ENCODE measurements at places on chromosomes 4 and X.

DNA sequence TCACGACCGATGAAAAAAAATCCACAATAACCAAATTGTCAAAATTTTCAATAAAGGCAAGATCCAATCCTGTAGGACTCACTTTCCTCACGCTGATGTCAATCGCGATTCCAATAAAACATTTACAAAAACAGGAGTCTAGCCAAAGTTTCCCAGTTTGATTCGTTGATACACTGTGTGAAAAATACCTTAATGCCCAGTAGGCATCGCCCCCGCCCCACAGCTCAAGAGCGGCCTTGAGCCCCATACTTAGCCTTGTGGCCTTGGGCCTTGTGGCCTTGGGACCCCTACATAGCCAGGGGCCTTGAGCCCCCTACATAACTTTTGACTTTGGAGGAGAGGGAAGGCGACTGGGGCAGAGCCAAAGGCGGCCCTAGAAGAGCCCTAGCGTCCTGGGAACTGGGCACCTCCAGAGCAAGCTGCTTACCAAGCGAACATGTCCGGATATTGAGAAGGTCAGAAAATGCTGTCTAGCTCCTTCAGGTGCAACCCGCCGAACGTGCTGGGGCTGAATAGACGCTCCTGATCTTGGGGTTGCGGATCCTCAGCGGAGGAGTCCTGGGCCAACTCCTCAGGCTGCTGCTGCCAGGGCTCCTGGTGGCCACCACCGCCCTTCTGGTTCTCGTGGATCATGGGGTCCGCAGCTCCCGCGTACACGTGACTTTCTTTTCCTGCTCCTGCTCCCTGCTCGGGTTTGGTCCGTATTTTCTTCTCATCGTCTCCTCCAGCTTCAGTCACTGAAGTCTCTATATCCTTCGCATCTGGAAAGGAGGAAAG lies 62.9 kb downstream of the RHOXF2B start:
- DNase-seq: no peak

DNA sequence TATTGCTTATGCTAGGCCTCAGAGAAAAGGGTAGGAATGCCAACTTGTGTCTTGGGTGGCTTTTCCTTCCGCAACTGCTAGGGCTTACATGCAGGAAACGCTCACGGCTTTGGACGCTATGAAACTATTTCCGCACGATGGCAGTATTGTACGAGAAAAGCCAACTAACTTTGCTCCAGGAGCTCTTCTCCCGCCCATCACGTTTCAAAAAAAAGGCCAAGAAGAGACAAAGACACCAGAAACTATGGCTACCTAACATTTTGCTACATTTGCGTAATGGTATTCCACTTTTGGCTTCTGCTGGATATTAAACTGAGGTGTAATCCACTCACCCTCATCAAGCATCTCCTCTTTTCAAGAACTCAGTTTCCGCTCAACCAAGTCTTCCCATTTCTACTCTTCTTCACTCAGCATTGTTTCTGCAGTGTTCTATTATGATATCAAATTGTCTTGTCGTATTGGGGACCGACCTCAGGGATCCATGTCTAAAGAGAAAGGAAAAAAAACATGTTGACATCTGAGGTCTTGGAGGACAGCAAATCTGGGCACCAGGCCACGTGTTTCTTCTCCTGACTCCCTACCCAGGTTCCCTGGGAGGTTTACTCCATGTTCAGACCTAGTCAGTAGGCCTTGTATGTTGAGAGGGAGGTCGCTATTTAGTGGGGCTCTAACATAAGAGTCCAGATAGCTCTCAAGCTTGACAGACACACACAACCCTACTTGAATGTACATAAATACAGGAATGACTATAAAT lies 239.4 kb upstream of the STK26 start:
- DNase-seq: no peak

DNA sequence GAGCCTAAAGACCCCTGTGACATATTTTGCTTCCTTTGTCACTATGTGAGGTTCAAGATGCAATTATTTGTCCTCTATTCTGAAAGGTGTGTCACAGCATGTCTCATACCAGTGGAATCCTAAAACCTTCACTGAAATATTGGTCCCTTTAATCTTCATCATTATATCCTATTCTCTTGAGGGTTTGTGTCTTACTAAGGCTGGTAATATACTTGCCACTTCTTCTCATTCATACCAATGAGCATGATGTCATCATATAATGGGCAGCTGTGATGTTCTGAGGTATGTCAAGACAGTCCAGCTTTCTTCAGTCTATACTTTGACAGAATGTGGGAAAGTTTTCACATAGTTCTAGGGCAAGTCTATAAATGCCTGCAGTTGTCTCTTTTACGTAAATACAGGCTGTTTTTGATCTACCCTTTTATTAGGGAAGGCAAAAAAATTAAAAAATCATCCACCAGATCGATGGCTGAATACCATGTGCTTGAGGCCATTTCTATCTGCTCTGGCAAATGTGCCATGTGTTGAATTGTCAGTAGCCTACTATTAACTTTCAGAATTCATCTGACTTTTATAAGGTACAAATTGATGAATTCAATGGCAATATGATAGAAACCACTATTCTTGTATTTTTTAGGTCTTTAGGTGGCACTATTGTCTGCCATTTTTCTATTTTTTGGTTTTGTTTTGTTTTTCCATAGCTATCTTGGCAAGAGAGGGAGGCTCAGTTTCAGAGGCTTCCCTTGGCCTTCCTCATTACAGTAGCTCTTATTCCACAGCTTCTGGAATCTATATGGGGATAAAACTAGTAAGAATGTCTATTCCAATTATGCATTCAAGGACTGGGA lies 209.0 kb downstream of the PPARGC1A start:
- no peak for DNase-seq

DNA sequence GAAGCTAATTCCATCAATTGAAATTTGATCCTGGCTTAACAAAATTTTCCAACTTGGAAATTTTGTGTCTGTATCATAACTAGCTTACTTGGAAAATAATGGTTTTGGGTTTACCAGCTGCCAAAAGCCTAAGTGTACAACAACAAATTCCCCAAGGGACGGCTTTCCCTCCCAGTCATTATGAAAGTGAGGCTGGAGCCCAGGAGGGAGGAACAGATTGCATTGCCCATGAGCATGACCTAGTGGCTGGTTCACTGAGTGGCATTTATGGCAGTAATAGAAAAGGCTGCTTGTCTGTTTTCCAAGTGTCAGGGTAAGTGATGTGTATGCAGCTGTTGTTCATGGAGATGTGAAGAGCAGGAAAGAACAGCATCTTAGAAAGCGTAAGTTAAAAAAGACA lies 70.8 kb upstream of the HHIP start:
- no peak for DNase-seq

DNA sequence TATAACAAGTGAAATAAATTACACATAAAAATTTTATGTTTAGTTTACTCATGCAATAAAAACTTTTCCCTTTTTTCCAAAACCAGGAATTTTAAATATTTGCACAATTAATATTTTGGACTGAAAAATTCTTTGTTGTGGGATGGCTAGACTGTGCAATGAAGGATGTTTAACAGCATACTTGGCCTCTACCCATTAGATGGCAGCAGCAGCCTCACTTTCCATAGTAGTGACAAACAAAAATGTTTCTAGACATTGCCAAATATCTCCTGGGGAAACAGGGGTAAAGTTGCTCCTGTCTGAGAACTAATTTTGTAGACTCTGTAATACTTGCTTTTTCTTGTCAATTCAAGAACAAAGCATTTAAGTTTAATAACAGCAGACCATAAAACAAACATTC lies 49.8 kb downstream of the SCLT1 start:
- DNase-seq: no peak

GRCh38 chrX:141669689-141670088 lies 28.9 kb downstream of the SPANXD start:
- no peak for DNase-seq

DNA sequence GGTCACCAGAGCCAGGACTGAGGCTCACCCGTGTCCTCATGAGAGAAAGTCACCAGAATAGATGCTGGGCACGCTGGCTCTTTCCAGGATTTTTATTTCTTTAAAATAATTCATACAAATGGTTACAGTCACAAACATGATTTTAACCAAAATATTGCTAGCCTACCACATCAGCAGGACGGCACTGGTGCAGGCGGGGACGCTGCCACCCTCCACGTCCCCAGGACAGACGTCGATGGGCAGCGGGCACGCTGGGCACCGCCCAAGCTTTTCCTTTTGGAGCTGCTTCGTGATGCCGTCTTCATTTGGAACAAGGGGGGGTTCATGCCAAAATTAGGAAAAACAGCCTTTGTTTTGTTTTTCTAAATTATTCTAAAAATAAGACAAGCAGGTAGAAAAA lies 37.6 kb downstream of the CTBP1 start:
- DNase-seq: no peak

DNA sequence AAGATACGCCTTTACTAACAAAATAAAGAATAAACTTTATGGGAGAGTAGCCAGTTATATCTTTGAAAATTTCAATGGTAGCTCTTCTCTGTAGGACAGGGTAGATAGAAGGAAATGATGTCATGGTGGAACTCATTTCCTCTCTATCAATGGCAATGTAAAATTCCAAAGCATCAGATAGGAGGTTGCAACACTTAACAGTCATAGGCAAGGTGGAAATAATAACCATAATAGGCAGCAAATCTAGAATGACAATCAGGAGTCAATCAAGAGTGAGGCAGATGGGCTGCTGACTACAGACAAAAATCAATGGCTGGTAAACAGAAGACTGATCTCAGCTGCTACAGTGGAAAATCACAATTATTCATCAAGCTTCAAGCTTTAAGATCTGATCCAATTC lies 53.9 kb upstream of the TET2 start:
- no peak for DNase-seq

GRCh38 chrX:29496636-29497180 lies 718.7 kb upstream of the MAGEB2 start:
- DNase-seq: no peak

GRCh38 chr4:167555338-167556022 lies 321.2 kb upstream of the SPOCK3 start:
- no peak for DNase-seq

GRCh38 chr4:13922459-13922858 lies 294.9 kb upstream of the BOD1L1 start:
- no peak for DNase-seq

DNA sequence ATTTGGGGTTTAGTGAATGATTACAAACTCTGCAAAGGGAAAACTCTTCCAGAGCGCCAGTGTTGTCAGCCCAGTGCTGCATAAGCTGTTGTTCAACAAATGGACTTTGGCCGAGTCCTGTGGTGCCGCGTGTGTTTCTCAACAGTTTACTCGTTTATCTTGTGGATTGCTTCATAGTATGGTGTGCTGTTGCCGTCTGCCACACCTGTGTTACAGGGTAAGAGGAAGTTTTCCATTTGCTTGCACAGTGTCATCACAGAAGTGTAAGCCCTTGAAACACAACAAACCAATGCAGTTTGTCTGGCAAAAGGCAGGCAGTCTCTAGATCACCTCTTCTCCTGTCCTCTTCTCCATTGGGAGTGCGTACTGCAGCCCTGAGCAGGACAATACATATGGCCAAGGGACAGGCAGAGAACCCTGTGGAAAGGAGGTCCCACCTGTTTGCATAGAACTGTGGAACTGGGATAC lies 66.3 kb downstream of the DCUN1D4 start:
- DNase-seq: no peak

GRCh38 chr4:4671774-4672349 lies 130.0 kb upstream of the STX18 start:
- no peak for DNase-seq

DNA sequence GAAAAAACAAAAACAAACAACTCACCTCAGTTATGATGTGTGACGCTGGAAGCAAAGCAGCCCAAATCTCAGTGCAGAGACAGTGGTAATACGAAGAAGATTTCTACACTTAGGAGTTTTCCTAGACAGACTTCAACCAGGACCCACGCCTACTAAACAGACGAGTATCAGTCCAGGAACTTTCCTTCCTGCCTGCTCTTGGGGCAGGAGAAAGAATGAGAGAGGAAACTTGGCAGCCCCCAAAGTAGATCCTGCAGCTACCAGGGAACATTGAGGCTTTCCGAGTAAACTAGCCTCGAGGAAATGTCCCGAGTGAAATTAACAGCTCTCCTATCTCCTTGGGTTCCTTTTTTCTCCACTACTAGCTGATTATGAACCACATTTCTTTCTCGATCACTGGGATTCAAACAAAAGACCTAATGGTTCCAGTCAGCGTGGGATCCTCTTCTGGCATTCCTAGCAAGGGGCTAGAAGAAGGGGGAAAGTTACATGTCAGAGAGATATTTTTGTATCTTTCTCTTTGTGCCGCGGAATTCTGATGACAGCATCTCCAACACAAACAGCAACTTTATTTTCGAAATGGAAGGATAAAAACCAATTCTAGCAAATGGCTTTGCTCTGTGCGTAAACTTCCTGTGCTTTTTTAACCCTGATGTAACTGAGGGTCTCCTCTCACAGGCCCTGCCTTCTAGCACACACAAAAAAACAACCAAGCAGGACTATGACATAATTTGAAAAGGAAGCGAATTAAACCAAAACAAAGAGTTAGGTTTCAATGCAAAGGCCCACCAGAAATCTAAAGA lies 53.2 kb downstream of the PPM1K start:
- DNase-seq: no peak

DNA sequence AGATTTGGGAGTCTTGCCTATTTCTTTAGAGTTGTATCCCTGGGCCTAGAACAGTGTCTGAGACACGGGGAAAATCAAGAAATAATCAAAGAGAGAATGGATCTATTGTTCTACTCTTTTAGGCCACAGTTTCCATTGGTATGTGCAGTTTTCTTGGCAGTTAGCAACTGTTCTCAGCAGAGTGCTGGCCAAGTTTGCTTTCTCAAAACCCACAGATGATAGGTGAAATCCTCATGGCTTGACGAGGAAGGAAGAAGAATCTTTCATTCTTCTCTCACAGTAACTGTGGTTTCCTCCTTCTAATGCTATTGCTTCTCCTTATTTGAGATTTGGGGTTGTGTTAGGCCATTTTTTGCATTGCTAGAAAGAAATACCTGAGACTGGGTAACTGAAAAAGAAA lies 42.2 kb downstream of the AGA start:
- DNase-seq: no peak

DNA sequence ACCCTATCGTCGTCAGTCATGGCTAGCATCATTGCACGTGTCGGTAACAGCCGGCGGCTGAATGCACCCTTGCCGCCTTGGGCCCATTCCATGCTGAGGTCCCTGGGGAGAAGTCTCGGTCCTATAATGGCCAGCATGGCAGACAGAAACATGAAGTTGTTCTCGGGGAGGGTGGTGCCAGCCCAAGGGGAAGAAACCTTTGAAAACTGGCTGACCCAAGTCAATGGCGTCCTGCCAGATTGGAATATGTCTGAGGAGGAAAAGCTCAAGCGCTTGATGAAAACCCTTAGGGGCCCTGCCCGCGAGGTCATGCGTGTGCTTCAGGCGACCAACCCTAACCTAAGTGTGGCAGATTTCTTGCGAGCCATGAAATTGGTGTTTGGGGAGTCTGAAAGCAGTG lies 1.6 kb downstream of the ZCCHC12 start:
- no peak for DNase-seq

DNA sequence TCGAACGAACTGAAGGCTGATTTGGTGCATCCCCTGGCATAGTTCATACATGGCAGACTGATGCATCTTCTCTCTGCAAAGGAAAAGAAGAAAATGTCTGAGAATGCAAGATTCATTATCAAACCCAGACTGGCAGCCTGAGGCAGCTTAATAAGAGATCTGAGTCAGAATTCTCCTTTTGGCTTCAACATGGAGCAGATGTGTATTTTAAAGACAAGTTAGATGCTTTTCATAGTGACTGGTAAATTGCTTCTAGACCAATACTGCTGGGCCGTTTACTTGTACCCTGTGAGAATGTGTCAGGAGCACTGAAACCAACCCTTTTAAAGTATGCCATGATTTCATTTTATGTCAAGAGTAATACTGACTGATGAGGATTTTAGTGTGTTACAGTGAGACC lies 322.0 kb downstream of the NR3C2 start:
- DNase-seq: no peak

Data from stimulated activated CD4-positive, alpha-beta T cell treated with anti-CD3 and anti-CD28 coated beads, Interleukin-4, amount 100 ng/mL, for 4 hours (primary cell).